Breast epithelium (tissue), 4 donors: ENCODE measurements at places on chromosomes 5 and 9. TPM values are rescaled to one million over a fixed set of nuclear protein-coding genes. Genes with fewer than 3 reads are reported as not detected.

DNA sequence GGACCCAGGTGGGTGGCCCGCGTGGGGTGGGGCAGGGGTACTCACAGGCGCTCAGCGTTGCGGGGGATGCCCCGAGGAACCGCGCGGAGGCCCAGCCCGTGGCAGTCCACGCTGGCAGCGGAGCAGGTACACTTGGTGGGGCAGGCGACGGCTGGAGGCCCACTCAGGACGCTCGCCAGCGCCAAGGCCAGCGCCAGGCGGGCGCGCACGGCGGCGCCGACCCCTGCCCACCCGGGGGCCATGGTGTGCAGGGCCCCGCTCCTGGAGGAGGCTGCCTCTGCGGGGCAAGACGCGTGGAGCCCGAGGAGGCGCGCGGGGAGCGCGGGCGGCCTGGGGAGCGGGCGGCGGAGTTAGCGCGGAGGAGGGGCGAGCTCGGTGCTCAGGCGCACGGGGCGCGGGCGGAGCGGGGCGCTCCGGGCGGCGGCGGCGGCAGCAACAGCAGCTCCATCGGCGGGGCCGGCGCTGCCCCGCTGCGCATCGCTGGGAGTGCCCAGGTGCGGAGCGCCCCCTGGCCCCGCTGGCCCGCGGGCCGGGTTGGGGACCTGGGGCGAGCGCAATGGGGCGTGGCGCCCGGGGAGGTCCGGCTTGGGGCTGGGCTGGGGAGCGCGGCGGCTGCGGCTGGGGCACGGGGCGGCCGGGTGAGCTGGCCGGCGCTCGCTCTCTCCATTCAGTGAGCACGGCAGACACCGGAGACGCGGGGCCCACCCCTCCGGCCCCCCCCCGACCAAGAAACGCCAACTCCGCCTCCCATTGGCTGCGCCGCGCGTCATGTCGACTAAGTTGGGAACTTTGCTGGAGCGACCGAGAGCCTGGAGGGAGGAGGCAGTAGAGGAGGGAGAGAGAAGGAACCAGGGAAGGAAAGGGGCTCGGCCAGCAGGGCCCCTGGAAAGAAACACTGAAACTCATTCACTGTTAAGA lies at the start of gene SLIT3:
SLIT3 (minus strand) TSS at position 672 of the 918 bp plus-strand sequence; CDS start at position 242, 430 bp downstream.
- DNase-seq, result peak; percentile 61
- peaks cover 15% of the 10 kb centered on the region for H3K27me3 ChIP-seq
- H3K4me3 ChIP-seq, result peak within 1 kb of the TSS; percentile 57
- H3K27ac ChIP-seq, result peak within 1 kb of the TSS; percentile 87

DNA sequence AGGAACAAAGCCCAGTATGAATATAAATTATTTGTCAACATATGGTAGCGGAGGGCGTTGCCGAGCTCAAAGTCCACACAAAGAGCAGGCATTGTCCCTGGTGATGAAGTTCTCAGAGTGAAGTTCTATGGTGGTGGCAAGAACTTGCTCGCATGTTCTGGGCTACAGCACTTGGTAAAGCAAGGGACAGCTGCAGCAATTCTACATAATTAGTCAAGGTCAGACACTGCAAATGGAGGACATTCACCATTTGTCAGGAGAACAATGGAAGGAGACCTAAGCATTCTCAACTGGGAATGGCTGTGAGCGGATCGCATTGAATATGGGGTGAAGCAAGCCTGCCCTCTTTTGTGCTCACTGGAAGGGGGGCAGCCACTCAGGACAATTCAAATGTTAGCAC lies 503.8 kb upstream of the ADAMTS16 start:
- no peak for DNase-seq
- no peak overlapping the region for H3K4me3 ChIP-seq
- H3K27ac ChIP-seq, result no peak overlapping the region
- no peaks in the 10 kb centered on the region for H3K27me3 ChIP-seq

GRCh38 chr5:167857321-167857720 lies 434.1 kb upstream of the WWC1 start:
- H3K36me3 ChIP-seq, result no peaks in the 10 kb centered on the region
- H3K27me3 ChIP-seq, result no peaks in the 10 kb centered on the region
- H3K27ac ChIP-seq, result no peak overlapping the region
- no peak overlapping the region for H3K4me3 ChIP-seq
- DNase-seq, result no peak
- no peaks in the 10 kb centered on the region for H3K4me1 ChIP-seq

- DNase-seq, result no peak
- no peaks in the 10 kb centered on the region for H3K36me3 ChIP-seq
- H3K27me3 ChIP-seq, result peaks cover 63% of the 10 kb centered on the region
- H3K4me1 ChIP-seq, result no peaks in the 10 kb centered on the region
- H3K4me3 ChIP-seq, result no peak overlapping the region
- H3K27ac ChIP-seq, result no peak overlapping the region
Measured at GRCh38 chr5:176844706-176845391, 34.5 kb downstream of the UNC5A start.

The CCL28 gene
- total RNA-seq, result 4.0 TPM

- H3K27ac ChIP-seq, result no peak overlapping the region
- no peak overlapping the region for H3K4me3 ChIP-seq
- no peak for DNase-seq
- H3K27me3 ChIP-seq, result no peaks in the 10 kb centered on the region
Measured at GRCh38 chr9:77794985-77795384, 146.9 kb upstream of the GNA14 start.

GRCh38 chr9:124812441-124812876 lies 35.5 kb downstream of the OLFML2A start:
- peak overlapping the region; percentile 69 for H3K27ac ChIP-seq
- DNase-seq, result peak; percentile 58
- no peaks in the 10 kb centered on the region for H3K4me1 ChIP-seq
- H3K27me3 ChIP-seq, result no peaks in the 10 kb centered on the region
- H3K36me3 ChIP-seq, result no peaks in the 10 kb centered on the region

DNA sequence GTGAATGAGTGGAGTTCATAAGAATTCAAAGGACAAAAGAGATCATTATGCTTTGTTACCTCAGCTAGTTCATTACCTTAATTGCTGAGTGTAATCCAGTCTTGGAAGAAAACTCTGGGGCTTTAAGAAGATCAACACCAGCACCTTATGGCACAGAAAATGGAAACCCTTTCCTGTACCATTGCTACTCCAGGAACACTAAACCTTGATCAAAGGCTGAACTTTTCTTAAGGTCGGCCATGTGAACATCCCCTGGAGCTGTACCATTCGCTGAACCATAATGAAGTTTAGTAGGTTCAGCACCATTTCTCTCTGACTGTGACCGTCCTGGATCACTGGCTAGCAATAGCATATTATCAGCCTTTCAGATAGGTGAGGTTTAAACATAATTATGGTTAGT lies 97.4 kb downstream of the PBX3 start:
- no peak for DNase-seq
- H3K4me3 ChIP-seq, result no peak overlapping the region
- H3K27ac ChIP-seq, result no peak overlapping the region
- H3K27me3 ChIP-seq, result no peaks in the 10 kb centered on the region
- H3K4me1 ChIP-seq, result no peaks in the 10 kb centered on the region

The ZMAT2 gene
- total RNA-seq, result 45.2 TPM

DNA sequence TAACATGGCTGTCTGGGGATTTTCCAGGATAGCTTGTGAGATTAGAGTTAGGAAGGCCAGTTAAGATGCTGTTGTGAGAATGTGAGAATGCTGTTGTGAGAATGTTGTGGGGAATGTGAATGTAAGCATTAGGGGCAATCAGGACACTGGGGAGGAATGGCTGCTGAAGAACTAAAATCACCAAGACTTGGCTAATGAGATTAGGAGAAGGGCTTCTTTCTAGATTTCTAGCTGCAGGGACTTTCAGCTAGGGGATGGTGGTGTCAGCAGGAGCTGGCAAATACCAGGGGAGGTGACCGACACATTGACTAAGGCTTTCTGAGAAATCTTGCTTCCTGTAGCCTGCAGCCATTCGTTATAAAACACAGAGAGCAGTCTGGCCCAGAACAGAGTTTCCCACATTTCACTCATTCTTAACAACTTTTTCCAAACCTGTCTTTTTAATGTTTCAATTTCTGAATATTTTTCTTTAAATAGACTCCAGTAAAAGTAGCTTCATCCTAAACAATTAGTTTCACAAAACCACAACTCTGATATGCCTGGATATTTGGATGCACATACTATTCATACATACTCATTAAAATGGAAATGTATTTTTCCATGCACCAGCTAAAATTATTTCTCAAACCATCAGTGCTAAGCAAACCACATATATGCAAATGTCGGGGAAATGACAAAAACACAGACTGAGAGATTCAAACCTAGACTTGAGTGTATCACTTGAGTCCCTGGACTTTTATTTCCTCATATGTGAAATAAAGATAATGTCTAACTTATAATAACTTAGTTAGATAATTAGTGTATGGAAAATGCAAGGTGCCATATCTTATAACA lies 89.3 kb upstream of the TNC start:
- no peak overlapping the region for H3K27ac ChIP-seq
- H3K36me3 ChIP-seq, result no peaks in the 10 kb centered on the region
- no peak overlapping the region for H3K4me3 ChIP-seq

- no peak for DNase-seq
- H3K4me1 ChIP-seq, result no peaks in the 10 kb centered on the region
- H3K27me3 ChIP-seq, result no peaks in the 10 kb centered on the region
- H3K27ac ChIP-seq, result no peak overlapping the region
- H3K36me3 ChIP-seq, result no peaks in the 10 kb centered on the region
Measured at GRCh38 chr5:24714746-24715145, 70.0 kb upstream of the CDH10 start.

The GGTA1 gene
- total RNA-seq, result 29.6 TPM

DNA sequence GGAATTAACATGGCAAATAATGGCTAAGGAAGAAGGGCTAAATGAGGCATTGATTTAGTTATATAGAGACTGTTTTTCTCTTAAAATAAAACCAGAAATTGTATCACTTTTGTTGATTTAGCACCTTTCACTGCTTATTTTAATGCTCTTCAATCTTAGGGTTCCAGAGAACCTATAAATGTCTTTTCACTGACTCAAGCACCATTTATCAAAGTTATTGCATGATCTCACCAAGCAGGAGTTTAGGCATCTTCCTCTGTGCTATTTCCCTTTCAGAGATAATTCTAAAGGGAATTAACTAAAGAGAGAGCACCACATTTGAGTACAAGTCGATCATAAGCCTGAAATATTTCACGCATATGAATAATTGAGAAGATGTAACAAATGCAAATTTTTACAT lies 357.1 kb downstream of the CDH18 start:
- H3K4me3 ChIP-seq, result no peak overlapping the region
- no peaks in the 10 kb centered on the region for H3K36me3 ChIP-seq
- no peak overlapping the region for H3K27ac ChIP-seq
- H3K4me1 ChIP-seq, result no peaks in the 10 kb centered on the region

The TAF11L10 gene
- total RNA-seq, result not detected

- no peaks in the 10 kb centered on the region for H3K27me3 ChIP-seq
- no peaks in the 10 kb centered on the region for H3K4me1 ChIP-seq
- H3K36me3 ChIP-seq, result no peaks in the 10 kb centered on the region
- H3K4me3 ChIP-seq, result peak overlapping the region; percentile 59
- DNase-seq, result no peak
Measured at GRCh38 chr5:3598769-3599211, 3.2 kb downstream of the IRX1 start.

- DNase-seq, result no peak
- no peak overlapping the region for H3K4me3 ChIP-seq
- no peaks in the 10 kb centered on the region for H3K27me3 ChIP-seq
- no peaks in the 10 kb centered on the region for H3K4me1 ChIP-seq
Measured at GRCh38 chr5:66516550-66516949, 79.6 kb upstream of the MAST4 start.

DNA sequence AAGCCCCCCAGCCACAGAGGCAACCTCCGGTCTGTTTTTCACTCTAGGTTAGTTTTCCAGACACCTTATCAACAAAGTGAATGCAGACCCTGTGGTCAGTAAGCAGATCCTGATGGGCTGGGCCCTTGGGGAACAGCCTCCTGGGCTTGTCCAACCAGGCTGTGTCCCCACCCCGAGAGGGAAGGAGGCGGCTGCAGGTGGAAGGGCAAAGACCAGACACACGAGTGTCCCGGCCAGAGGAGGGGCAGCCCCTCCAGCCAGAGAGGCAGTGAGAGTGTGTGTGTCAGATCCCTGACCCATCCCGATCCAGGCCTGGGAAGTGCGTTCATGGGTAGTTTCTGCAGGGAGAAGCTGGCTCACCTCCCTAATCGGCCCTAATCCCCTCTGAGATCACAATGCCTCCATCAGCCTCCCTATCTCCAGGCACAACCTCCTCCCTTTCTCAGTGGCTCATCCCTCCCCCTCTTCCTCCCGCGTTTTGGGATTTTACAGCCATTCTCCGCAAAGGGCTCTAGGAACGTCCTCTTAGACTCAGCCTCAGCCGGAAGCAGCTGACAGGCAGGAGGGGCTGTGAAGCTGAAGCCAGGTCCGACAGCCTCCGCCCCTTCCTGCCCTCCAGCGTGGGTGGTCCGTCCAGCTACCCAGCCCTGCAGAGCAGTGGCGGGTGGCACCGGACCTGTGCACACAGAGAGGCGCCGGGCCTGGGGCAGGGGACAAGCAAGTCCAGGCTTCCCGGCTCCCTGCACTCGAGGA lies 9.7 kb downstream of the SLC12A7 start:
- peaks cover 11% of the 10 kb centered on the region for H3K4me1 ChIP-seq
- no peaks in the 10 kb centered on the region for H3K27me3 ChIP-seq
- DNase-seq, result no peak
- H3K27ac ChIP-seq, result peak overlapping the region; percentile 25
- H3K4me3 ChIP-seq, result peak overlapping the region; percentile 32
- H3K36me3 ChIP-seq, result no peaks in the 10 kb centered on the region

- no peaks in the 10 kb centered on the region for H3K4me1 ChIP-seq
- H3K4me3 ChIP-seq, result no peak overlapping the region
- DNase-seq, result no peak
- no peaks in the 10 kb centered on the region for H3K36me3 ChIP-seq
- no peaks in the 10 kb centered on the region for H3K27me3 ChIP-seq
Measured at GRCh38 chr9:3541206-3541605, 15.4 kb upstream of the RFX3 start.

DNA sequence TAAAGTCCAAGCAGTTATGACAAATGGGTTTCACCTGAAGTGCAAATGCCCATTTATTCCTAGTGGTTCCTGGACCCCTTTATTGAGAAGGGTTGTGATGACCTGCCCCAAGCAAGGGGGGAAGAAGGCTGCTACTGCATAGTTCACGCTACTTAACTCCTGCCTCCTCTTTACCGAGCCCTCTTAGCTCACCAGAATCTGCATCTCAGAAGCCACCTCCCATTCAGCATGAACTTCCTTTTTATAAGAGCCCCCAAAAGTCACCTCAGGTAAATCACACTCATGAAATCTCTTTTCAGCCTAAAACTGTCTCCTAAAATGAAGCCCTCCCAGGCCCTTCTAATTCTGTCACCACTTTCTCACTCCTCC lies 26.6 kb upstream of the C9orf72 start:
- no peaks in the 10 kb centered on the region for H3K4me1 ChIP-seq
- no peaks in the 10 kb centered on the region for H3K27me3 ChIP-seq
- H3K27ac ChIP-seq, result no peak overlapping the region
- H3K36me3 ChIP-seq, result no peaks in the 10 kb centered on the region
- no peak overlapping the region for H3K4me3 ChIP-seq

The SPINK13 gene
- not detected for total RNA-seq

The GDA gene
- 1.3 TPM for total RNA-seq

- H3K4me1 ChIP-seq, result no peaks in the 10 kb centered on the region
- no peaks in the 10 kb centered on the region for H3K27me3 ChIP-seq
Measured at GRCh38 chr9:115267790-115268189, 149.8 kb upstream of the TNC start.

The DAP gene
- total RNA-seq, result 63.8 TPM
